Progenitor cell of endocrine pancreas (in vitro differentiated cells): ENCODE measurements at places on chromosomes 3 and 15.

DNA sequence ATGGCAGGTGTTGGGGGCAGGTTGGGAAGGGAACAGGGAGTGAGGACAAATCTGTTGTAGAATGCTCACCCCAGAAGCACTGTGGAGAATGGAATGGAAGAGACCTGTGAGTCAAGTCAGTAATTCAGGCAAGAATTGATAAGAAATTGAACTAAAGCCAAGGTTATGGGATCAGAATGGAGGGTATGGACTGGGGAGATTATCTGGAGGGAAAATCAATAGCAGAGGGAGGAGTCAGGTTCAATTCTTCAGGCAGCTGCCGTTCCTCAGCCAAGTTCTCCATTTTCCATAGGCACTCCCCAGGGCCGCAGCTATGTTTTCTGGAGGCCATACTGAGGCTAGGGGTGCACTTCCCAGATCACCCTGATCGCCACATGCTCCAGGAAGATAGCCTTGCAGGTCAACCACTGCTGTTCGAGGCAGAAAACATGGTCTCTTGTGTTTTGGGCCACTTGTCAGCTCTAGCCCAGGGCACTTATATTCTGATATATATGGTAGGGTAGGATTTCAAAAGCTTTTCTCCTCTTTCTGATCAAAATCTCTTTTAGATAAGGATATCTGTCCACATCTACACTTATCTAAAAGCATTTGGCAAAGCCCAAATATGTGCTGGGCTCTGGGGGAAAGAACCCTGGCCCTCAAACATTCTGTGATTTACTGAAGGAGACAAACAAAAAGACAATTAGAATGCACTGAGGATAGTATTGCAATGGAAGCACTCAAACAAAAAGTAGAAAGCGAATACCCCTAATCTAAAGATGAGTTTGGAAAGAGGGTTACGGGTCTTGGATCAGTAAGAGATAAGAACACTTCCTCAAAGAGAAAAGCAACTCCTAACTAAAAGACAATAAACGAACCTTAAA is 92.3 kb downstream of the TMEM212 start:
- DNase-seq = no peak

DNA sequence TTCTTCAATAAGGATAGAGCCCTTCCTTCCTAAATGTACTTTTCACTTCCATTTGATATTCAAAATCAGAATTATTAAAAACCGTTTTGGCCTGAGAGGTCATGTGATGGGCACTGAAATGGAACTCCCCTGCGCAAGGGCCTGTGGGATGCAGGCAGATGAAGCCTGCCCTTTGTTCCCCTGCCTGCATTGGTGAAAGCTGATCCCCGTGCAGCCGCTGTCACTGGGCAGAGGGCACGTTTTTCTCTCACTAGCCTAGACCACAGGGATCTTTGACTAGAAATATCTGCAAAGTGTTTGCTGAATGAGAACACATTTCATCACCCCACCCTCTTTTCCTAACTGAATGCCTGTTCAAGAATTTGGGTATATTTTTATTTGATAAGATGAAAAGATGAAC is 74.9 kb downstream of the TIPARP start:
- DNase-seq = no peak

DNA sequence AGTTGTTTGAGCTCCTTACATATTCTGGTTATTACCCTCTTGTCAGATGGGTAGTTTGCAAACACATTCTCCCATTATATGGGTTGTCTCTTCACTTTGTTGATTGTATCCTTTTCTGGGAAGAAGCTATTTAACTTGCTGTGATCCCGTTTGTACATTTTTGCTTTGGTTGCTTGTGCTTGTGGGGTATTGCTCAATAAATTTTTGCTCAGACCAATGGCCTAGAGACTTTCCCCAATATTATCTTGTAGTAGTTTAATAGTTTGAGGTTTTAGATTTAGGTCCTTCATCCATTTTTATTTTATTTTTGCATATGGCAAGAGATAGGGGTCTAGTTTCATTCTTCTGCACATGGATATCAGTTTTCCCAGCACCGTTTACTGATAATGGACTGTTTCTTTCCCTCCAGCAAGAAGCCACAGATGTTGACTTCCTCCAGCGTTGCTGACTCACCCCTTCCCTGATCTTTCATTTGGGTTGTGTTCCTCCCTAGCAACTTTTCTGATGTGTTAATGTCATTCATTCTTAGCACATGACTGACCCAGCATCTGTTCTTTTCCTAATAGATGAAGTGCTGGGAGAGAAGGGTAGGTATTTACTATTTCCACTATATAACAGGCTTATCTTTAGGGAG is 166.7 kb upstream of the SGO1 start:
- DNase-seq = no peak

DNA sequence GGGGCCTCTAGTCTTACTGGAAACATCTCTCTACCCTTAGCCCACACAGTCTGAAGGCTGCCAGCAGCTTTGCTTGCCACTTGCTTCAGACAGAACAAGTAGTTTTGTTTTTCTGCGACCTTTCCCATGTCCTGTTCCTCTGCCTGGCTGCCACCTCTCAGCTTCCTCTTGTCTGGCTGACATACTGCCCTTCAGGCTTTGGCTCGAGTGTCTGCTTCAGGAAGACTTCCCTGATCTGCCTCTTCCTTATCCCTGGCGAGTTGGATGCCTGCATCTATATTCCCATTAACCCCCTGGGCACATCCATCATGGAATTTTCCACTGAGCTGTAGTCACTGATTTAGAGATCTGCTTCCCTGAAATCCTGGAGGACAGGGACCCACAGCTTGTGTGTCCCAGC is 25.1 kb upstream of the CPNE9 start:
- DNase-seq = no peak

DNA sequence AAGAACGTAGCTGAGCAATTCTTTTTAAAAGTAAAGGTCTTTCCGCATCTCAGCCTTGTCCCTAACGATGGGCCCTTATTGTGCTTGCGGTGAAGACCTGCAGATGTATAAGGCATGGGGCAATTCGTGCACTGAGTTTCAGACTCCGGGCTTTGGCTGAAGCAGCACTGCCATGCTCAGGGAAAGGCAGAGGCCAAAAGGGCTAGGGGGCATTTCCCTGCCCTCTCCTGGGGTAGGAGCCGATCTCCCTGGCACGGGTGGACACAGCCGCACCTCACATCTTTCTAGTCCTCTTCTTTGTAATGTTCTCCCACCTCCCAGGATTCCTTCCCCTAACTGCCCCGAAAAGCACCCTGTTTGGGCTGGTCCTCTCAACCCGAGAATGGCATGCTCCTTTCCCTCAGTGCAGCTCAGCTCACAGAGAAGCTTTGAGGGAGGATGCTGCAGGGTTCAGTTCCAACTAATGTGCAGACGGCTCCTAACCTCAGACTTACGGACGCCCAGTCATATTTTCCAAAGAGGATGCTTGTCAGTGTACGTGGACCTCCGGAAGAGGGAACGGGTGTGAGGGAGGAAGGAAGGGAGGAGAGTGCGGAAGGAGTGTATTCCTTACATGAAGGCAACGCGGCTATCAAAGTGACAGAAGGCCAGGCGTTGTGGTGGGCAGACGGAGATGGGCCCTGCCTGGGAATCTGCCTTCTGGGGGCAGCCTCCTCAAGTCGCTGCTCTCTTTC is 61.2 kb downstream of the SYNM start:
- no peak for DNase-seq

GRCh38 chr15:23497710-23498111 is 50.7 kb upstream of the GOLGA6L2 start:
- no peak for DNase-seq

GRCh38 chr15:39787479-39787878 is 4.8 kb upstream of the FSIP1 start:
- no peak for DNase-seq

DNA sequence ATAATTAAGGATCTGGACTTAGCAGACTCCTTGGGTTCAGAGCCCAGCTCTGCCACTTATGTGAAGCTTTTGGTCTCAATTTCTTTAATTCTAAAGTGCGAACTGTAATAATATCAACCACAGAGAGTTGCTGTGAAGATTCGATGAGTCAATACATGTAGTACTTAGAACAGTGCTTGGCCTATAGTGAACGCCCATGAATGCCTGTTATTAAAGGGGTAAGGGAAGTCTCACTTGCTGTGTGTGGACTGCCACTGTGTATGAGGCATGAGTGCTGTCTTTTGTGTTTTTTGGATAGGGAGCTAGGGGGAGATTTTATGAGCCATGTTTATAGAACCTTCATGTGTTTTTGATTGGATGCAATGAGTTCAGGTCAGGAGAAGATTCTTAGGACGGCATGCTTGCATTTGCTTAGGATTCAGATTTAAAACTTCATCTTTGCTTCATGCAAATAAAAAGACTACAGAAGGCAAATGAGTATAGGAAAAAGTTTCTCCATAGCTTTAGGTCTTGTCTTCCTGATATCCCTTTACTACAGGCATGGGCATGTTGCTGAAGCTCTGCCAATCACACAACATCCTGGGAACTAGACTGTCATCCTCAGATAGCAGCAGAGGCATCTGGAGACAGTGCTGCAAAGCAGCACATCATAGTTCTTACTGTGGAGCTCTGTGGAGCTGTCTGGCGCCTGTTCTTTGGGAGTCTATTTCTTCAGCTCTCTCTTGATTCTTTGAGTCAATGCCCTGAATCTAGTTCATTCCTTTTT is 50.0 kb downstream of the PLS1 start:
- DNase-seq = no peak

- DNase-seq = no peak
Observed at GRCh38 chr3:195096053-195096452, 174.9 kb downstream of the XXYLT1 start.

DNA sequence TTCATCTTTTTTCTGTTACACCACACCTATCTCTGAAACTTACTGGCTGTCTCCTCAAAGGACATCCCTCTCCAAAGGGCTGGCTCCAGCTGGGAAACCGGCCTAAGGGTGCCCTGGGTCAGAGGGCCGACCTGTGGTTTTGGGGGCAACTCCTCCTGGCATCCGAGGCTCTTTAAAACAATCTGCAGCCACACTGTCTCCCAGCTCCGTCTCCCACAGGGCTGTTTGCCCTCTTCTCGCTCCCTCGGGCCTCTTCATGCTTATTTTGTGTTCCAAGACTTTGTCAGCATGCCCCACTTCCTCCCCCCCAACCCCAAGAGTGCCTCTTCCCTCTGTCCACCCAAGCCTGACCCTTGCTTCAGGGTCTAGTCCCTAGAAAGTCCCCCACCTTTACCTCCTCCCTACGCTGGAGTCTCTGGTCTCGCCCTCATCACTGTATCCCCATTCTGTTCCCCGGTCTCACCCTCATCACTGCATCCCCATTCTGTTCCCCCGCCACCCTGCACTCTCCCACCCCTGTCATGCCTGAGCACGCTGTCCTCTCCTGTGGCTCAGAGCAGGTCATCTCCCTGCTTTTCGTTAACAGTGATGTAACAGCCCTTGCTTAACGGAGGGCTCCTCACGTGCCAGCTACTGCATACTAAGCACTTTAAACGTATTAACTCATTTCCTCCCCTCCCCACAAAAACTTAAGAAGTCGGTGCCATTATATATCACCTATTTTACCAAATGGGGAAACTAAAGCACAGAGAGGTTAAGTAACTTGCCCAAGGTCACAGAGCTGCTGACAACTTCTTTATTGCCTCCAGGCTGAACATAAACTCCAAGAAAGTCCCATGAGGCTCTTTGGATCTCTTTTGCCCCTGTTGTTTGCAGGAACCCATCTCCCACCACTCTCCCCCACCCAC is 1.1 kb upstream of the CSK start:
- DNase-seq = no peak

GRCh38 chr3:127424766-127425504 is 137.1 kb upstream of the PRR20G start:
- no peak for DNase-seq

GRCh38 chr3:121661376-121661775 is 673 bp upstream of the HCLS1 start:
- no peak for DNase-seq

- no peak for DNase-seq
Observed at GRCh38 chr3:161026612-161027510, 78.3 kb downstream of the B3GALNT1 start.

DNA sequence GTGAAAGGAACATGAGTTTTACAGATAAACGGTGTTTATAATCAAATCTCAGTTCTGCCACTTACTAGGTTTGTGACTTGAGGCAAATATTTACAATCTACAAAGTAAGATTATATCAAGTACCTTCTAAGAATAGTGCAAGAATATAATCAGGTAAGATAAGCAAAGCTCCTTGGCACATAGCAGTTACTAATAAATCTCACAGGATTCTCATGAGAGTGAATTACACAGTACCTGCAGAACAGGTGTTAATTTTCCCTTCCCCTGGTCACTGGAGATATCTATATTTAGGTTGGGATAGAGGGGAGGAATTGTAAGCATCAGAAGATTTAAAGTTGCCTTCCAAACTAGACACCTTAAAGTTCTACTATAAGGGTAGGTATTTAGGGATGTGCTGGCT is 53.0 kb downstream of the UBR1 start:
- no peak for DNase-seq

DNA sequence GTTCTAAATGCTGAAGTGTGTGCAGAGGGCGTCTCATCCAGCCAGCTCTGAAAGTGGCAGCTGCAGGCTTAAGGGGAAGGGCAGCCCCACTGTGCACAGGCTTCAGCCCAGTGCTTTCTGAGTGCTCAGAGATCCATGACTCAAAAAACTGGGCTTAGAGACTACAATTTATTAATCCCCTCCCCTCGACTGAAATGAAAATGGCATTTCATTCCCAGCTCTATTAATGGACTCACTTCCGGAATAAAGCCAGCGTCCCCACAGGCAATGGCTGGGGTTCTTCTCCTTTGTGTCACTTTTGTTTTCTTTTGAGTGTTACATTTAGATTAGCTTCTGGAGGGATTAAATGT is 55.5 kb upstream of the PLXNA1 start:
- DNase-seq = no peak

GRCh38 chr3:17941766-17942165 is 199.3 kb upstream of the TBC1D5 start:
- no peak for DNase-seq

DNA sequence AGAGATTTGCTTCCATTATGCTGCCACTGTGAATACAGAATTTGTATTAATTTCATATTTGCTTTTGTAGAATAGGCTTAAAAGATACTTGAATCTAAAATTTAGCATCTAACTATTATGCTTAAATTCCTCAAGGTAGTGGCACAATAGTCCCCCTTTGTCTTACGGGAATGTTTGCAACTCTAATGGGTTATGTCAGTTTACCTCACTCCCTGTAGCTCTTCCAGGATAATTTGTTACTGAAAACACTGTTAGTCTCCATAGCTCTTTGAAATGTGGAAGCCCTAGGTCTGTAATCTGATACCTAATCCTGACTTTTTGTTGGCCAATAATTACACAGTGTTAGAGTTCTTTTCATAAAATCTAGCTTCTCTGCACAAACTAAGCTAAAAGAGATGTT is 433.4 kb downstream of the PYDC2 start:
- no peak for DNase-seq

- DNase-seq = no peak
Observed at GRCh38 chr3:140061211-140061610, 126.2 kb downstream of the CLSTN2 start.

DNA sequence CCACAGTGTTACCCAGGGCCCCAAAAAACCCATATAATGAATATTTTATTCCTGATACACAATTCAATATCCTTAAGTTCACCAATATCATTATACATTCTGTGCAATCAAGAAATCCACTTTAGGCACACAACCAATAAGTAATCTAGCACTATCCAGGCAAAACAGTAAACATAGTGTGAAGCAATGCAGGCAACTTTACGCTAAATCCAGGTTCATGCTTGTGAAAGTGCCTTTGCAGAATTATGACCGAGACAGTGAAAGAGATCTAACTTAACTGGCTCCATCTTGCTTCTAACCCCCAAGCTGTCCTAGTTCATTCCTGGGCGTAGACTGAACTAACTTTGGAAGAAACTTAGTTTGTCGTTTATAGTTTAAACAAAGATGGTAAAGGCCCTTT is 34.2 kb upstream of the INO80 start:
- no peak for DNase-seq
